ENCODE measurements at places on chromosomes 1 and 21.
A peak's percentile ranks its signal among the peaks of the same experiment; 100 is the strongest.

- DNase-seq = no peak
Measured at GRCh38 chr1:26028490-26028980, 7.0 kb downstream of the EXTL1 start.

- DNase-seq = peak; percentile 32
Measured at GRCh38 chr21:36791695-36792470, 93.0 kb downstream of the SIM2 start.

GRCh38 chr1:170568197-170568596, 36.2 kb downstream of the GORAB start:
- no peak for DNase-seq

DNA sequence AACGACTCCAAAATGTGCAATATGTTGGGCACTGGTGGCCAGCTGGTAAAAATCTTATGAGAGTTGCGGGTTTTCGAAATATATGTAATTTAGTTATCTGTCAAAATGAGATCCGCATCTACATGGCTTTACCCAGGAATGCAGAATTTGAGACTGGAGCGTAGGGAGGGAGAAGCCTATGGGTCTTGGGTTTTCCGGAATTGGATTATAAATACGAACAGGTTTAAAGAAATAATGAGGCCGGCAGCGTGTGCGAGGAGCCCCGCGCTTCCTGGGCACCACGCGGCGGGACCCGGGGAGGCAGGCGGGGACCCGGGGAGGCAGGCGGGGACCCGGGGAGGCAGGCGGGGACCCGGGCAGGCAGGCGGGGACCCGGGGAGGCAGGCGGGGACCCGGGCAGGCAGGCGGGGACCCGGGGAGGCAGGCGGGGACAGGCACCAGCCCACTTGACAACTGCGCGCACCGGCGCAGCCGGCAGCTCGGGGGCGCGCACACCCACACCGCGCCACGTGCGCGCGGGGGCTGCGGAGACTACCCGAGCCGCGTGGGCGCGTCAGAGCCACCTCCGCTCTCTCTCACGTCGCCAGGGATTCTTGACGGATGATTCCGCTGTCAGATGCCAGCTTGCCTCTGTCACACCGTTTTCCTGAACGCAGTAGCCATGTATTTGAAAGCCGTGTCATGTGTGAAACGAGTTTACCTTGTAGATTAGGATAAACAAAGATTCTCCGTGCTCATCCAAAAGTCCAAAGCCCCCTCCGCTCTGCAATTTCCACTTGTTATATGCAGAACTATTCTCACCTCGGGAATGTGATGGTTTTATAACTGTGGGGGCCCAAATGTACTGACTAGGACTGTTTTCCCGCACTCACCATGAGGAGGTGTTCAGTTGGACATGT, 54.3 kb upstream of the HNRNPU start:
- no peak for DNase-seq

- DNase-seq = no peak
Measured at GRCh38 chr1:33363470-33363861, 42.6 kb upstream of the A3GALT2 start.

DNA sequence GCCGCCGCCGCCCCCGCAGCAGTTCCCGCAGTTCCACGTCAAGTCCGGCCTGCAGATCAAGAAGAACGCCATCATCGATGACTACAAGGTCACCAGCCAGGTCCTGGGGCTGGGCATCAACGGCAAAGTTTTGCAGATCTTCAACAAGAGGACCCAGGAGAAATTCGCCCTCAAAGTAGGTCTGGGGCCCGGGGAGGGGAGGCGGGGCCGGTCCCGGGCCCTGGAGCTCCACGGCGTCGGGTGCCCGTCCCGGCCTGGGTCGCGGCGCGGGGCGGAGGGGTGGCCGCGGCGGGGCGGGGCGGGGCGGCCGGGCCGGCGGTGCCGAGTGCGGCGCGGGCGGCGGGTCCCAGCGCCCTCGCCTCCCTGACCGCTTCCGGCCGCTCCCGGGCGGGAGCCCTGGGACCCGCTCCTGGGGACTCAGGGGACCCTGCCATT, 646 bp downstream of the MAPKAPK2 start:
- no peak for DNase-seq

DNA sequence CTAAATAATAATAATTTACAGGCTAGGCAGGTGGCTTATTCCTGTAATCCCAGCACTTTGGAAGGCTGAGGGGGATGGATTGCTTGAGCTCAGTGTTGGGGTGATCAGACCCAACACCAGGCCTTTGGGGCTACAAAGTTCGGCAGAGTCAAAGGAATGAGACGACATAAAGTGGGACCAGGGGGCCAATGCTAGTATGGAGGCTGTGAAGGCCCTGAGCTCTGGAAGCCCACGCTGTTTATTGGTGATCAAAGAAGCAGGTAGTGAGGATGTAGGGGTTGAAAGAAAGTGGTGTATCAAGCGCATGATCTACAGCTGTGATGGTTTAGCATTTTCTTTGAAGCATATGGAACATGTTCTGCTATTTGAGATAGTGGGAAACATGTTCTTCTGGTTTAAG, 5.6 kb downstream of the BTBD8 start:
- no peak for DNase-seq

GRCh38 chr1:237702161-237702560, 188.6 kb downstream of the ZP4 start:
- DNase-seq = no peak

- no peak for DNase-seq
Measured at GRCh38 chr1:88528792-88529191, 155.3 kb upstream of the PKN2 start.

DNA sequence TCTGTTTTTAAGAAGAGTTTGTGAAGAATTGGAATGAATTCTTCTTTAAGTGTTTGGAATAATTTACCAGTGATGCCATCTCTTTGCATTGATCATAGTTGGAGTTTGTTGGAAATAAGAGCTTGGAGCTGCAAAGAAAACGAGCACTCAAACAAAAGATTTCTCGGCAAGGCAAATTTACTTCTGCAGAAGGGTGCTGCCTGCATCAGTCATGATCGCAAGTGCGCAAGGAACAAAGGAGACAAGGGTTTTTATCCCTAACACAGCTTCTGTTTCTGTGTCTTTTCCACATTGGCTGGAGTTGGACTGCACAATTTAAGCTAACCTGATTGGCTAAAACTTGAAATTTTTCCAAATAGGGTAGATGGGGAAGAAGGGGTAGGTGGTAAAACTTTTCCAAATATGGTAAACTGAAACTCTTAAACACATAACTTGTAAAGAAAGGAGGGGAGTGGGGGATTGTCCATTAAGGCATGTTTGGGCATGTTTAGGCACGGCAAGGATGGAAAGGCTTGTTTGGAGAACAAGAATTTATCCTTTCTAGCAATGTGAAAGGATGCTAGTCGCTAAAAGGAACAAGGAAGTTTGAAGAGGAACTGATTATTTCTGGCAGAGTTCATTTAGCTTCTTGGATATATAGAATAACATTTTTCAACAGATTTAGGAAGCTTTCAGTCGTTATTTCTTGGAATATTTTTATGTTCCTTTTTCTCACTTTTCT, 3.5 kb upstream of the AADACL4 start:
- no peak for DNase-seq
